ENCODE measurements at places on chromosomes 11 and 22.

DNA sequence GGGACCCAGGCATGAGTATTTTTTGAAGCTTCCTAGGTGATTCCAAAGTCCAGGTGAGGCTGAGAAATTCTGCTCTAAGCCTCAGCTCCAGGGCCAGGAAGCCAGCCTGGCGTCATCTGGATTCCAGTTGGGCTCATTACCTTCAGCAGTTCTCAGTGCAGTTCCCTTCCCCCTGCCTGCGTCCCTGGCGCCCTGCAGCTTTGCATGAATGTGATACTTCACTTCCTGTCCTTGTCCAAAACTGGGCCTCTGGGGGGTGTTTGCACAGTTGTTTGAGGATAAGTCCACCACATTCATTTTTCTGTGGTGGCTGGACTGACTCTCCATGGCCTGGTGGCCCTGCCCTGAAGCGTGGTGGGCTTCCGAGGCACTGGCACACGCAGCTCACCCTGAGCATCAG is 98.1 kb downstream of the TENM4 start:
- no peak for DNase-seq

DNA sequence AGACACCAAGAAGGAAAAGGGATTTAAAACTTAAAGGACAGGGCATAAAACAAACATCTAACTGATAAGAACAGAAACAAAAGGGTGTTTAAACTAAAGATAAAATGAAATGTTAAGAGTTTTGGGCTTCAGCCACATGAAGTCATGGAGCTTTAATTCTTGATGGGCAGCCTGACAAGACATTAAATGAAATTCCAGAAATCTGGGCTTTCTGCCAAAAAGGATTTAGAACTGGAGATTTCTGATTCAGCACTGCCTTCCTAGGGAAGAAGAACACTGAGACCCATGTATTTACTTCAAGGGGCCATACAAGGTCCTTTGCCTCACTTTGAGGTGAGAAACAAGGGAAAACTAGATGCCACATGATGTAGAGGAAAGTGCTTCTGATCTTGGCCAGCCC is 355.9 kb upstream of the RAG2 start:
- DNase-seq: no peak

DNA sequence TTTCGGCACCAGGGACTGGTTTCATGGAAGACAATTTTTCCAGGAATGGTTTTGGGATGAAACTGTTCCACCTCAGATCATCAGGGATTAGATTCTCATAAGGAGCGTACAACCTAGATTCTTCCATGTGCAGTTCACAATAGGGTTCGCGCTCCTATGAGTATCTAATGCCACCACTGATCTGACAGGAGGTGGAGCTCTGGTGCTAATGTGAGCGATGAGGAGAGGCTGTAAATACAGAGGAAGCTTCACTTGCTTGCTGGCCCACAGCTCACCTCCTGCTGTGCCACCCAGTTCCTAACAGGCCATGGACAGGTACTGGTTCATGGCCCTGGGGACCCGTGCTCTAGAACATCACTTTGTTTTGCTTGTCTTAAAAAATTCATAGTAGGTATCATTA is 41.8 kb upstream of the AMPD3 start:
- no peak for DNase-seq

DNA sequence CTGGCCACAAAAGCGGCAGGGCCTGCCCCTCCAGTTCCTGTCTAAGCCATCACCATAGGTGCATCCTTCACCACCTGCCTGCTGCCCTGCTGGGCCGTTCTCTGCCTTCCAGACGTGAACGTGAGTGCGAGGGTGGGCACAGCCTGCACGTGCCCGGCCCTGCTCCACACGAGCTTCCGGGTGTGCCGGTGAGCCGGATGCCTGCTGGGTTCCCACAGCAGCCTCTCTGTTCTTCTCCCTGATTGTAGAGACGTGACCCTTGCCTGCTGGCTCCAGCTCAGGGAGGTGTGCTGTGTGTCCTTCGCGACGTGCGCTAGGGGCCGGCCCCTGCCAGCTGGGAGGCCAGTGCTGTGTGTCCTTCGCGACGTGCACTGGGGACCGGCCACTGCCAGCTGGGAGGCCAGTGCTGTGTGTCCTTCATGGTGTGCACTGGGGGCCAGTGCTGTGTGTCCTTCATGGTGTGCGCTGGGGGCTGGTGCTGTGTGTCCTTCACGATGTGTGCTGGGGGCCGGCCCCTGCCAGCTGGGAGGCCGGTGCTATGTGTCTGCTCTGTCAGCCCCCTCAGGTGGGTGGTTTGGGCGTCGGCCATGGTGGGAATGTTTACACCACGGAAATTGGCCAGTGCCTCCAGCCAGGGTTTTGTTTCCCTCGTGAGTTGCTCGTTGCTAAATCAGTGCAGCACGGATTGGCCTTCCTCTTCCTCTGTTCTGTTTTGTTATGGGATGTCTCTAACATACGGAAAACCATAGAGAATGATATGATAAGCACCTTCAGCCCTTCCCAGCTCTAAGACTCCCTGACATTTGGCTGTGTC is 35.4 kb upstream of the BRSK2 start:
- no peak for DNase-seq

GRCh38 chr11:23674866-23675265 is 814.6 kb upstream of the CCDC179 start:
- no peak for DNase-seq
